Cerebellum (tissue), 4 donors: ENCODE measurements at places on chromosomes 4 and X. TPM values are rescaled to one million over a fixed set of nuclear protein-coding genes. Genes with fewer than 3 reads are reported as not detected.

Gene MOB1B
- 39.1 TPM for total RNA-seq

Gene AKAP17A
- total RNA-seq: 13.5 TPM

Gene MTMR8
- 6.4 TPM for total RNA-seq

Gene ZNF630
- 5.5 TPM for total RNA-seq

Gene CSAG1
- total RNA-seq: not detected

Gene MAGEC3
- total RNA-seq: 0.54 TPM

Gene NAP1L3
- 61.4 TPM for total RNA-seq
